ENCODE measurements at places on chromosomes 7 and 10. TPM values are rescaled to one million over a fixed set of nuclear protein-coding genes. Genes with fewer than 3 reads are reported as not detected.

Gene STMP1
- 16.6 TPM for total RNA-seq

GRCh38 chr10:100562008-100562672 is 26.4 kb downstream of the HIF1AN start:
- peak; percentile 84 for DNase-seq

Gene HMX3
- total RNA-seq: not detected

- DNase-seq: no peak
Observed at GRCh38 chr10:122168101-122168500, 103.0 kb upstream of the BTBD16 start.

- no peak for DNase-seq
Observed at GRCh38 chr10:110081911-110082310, 74.1 kb downstream of the ADD3 start.

- DNase-seq: no peak
Observed at GRCh38 chr10:133166828-133167692, 7.0 kb downstream of the KNDC1 start.

GRCh38 chr7:34220506-34221185 is 315.3 kb downstream of the BMPER start:
- no peak for DNase-seq

Gene SYNPO2L
- total RNA-seq: not detected

GRCh38 chr10:43395571-43396060 is 13.4 kb downstream of the HNRNPF start:
- DNase-seq: no peak

GRCh38 chr10:117391436-117392205 is 16.4 kb upstream of the PDZD8 start:
- DNase-seq: no peak

Gene PRKCQ
- 27.5 TPM for total RNA-seq

Gene DPP6
- not detected for total RNA-seq

GRCh38 chr10:15123749-15124184 is 26.6 kb downstream of the RPP38 start:
- DNase-seq: no peak

DNA sequence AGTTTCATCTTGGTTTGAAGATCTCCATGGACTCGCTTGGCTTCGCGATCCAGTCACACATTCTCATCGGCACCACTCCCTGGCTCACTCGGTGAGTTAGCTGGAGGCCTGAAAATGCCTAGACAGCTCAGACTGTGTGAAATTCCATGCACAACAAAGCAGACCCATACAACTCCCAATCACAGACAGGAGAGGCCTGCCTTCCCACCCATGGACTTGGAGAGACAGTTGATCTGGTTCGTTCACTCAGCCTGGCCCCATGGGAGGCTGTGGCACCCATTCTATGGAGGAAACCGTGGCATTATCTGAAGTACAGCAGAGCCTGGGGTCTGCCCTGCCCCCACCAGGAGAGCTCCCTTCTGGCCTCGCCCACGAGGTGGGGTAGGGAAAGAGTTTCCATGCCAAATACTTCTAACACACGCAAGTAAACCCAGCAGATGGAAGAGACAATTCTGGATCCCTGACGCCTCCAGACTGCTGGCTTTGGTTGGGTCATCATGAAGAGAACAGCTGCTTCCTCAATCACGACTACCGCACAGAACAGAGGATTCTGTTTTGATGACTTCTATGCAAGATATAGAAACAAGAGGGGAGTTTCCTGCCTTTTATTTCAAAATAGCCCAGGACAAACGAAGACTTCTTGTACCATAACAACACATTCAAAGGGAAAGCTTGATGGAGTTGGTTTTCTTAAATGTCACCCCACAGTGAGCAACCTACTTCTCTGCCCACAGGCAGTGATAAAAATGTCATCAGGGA is 15.9 kb downstream of the FAM53B start:
- DNase-seq: no peak

Gene GIMAP4
- 202 TPM for total RNA-seq

Gene OR9A2
- not detected for total RNA-seq

GRCh38 chr10:11639849-11640764 is 28.7 kb upstream of the USP6NL start:
- DNase-seq: no peak

DNA sequence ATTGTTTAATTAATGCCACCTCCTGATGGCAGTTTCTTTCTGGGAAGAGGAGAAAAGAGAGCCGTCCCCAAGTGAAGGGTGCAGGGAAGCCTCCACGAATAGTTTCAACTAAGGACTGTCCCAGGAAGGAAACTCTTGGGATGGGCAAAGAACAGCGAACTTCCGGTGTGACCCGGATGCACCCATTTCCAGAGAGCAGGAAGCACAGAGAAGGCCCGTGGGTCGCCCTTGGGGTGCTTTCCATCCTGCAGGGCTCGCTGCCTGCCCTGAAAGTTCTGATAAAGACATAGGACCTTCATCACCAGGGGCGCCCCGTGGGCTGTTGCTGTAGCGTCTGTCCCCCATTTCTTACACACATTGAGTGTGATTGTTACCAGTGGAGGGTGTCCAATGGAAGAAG is 27.0 kb downstream of the GTF2I start:
- DNase-seq: no peak

DNA sequence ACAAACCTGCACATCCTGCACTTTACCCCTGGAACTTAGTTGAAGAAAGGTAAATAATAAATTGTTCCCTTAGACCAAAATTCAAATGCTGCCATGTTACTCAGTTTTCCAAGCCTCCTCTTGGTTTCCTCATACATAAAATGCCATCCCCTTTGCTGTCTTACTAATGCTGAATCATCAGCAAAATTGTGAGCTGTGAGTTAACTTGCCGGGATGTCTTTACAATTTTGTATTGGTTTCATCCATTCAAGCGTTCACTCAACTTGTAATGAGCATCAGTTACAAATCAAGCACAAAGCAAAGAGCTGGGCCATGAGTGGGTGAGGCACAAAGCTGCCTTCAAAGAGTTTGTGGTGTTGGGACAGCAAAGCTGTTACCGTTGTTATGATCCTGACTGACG is 395.8 kb upstream of the ZMIZ1 start:
- DNase-seq: no peak

- DNase-seq: no peak
Observed at GRCh38 chr7:36191292-36191920, 38.4 kb downstream of the EEPD1 start.

Gene PROSER2
- total RNA-seq: 0.55 TPM

- no peak for DNase-seq
Observed at GRCh38 chr7:118758582-118758981, 534.1 kb downstream of the ANKRD7 start.

GRCh38 chr10:126387931-126388911 is at the start of gene ADAM12:
Gene ADAM12, minus strand, starts transcription at chr10:126388477. Its CDS starts 332 bp downstream, at chr10:126388145.
- no peak for DNase-seq

DNA sequence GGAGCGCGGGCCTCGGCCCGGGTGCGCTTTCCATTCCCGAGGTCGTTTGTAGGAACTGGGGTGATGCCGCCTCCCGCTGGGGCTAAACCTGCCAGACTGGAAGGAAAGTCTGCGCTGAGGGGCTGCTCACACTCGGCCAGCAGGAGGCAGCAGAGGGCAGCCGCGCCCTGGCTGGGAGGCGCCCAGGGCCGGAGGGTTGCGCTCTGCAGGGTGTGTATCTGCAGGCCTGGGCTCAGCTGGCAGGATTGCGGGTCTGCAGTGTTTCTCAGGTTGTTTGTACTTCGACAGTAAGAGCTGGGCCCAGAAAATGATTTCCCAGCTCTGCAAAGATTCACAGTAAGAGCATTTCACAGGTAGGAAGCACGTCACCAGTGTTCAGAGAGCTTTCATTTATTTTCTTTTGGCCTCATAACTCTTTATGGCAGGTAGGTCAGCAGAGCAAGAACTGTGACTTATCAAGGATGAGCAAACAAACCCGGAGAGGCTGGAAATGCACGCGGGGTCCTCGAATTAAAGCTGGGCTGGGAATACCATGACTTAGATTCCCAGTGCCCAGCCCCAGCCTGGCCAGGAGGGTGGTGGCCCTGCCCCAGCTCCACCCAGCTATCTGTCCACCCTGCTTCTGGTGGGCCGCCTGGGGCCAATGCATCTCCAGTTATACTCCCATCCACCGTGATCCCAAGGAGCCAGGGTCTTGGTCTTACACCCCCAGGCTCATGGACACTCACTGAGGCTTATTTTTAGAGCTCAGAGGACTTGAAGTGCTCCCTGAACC is 15.2 kb upstream of the PPP2R2D start:
- DNase-seq: peak; percentile 79

DNA sequence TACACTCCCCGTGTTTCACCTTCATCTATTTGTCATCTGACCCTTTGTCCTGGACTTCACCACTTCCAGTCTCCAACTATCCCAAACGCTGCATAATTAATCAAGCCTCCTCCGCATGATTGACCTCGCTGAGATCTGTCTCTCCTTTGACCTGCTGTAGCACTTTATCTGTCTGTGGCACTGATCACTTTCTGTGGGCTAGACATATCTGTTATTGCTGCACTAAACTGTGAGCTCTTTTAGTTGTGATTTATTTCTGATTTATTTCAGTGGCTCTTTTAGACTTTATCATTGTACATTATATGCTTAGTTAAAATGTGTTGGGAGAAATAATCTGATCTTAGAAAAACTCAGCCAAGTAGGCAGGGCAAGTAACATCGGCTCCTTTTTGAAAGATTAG is 91.9 kb upstream of the GATA3 start:
- no peak for DNase-seq

DNA sequence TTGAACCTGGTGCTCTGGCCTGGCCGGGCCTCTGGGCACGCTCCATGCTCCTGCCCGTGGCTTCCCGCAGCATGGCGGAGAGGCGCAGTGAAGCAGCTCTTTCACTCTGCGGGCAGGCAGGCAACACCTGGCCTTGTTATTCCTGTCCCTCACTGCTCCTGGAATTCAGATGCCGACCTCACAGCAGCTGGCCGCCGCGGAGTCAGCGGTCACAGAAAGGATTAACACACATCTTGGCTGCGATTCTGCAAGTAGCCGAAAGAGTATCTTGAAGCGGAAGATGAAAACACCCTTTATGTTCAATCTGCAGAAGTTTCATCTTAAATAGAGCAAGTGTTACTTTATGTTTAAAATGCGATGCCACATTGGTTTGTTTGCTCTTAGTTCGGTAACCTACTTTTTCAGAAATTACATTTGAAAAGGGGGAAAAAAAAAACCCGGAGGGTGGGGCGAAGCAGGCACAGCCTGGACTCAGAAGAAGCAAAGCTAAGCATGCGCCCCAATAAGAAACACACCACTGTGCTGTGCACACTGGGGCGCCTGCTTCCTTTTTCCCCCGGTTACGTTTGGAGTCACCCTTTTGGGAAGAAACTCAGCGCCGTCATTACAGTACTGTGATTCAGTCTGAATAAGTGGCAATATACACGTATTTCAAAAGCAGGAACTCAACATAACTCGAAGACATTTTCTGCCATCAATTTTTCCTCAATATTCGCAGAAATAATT is 42.3 kb downstream of the BRI3 start:
- DNase-seq: no peak

GRCh38 chr7:148304083-148304335 is 286.6 kb upstream of the C7orf33 start:
- no peak for DNase-seq

GRCh38 chr7:69192134-69192533 is 406.1 kb upstream of the AUTS2 start:
- DNase-seq: no peak

DNA sequence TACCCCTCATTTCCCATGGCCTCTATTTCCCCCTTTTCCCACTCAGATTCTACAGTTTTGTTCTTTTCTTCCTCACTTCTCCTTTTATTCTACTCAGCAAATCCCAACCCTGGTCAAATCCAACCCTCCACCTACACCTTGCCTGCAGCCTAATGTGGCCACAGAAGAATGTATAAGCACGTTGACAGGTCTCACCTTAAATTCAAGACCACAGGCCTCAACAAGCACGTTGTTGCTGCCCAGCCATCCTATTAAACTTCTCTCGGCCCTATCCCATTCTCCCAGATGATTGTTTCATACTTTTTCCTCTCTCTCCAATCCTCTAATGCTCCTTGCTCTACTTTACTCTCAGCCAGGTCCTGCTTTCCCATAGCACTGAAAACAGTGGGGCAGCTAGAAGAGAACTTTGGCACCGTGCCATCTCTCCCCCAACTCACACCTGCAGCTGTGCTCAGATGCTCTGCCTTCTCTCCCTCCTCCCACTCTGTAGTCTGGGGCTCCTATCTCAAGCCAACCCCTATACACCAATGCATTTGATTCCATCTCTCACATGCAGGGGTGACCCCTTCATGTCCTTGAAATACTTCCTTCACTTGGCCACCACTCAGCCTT is 6.8 kb upstream of the EIF3A start:
- no peak for DNase-seq
